Activated T-helper 2 cell treated with anti-CD3 and anti-CD28 coated beads, Interferon-gamma antibody, Interleukin-2, Interleukin-4, amounts not matched to agents 10 μg/mL and 5 μg/mL and 100 μg/mL, durations not matched to agents 14 hours and 24 hours and 36 hours (primary cell): ENCODE measurements at places on chromosomes 6 and 20. TPM values are rescaled to one million over a fixed set of nuclear protein-coding genes. Genes with fewer than 3 reads are reported as not detected.

The MOCS1 gene
- 1.2 and 1.6 TPM in 2 replicates for total RNA-seq

GRCh38 chr20:37317316-37317715, 27.9 kb downstream of the MANBAL start:
- peaks cover 26% of the 10 kb centered on the region for H3K36me3 ChIP-seq
- no peak for DNase-seq
- H3K27ac ChIP-seq, result peak overlapping the region; percentile 76

DNA sequence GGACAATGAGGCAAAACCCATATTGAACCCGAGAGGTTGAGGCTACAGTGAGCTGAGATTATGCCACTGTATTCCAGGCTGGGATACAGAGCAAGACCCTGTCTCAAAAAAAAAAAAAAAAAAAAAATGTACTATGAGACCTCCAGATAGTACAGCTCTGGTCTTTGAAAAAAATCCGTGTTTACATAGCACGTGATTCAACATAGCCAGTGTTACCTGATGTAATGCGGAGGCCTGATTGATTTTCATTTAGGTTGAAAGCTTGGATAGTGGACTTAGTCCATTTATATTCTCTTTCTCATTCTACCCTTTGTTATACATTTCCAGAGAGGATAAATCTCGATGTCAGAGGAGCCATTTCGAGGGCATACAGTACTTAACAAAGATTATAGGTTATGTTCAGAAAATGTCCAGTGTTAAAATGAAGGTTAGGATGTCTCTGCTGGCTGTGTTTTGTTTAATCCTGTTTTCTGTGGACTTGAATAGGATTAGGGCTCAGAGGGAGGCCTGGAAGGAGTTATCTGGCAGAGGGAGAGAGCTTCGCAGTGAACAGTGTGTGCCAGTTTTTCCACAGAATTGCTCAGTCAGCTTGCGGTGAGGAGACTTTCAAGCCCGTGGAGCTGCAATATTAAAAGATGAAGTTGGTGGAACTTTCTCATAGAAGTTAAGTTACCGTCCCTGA, 33.9 kb upstream of the BCLAF1 start:
- no peak for DNase-seq
- no peaks in the 10 kb centered on the region for H3K4me1 ChIP-seq
- H3K36me3 ChIP-seq, result no peaks in the 10 kb centered on the region
- no peak overlapping the region for H3K27ac ChIP-seq
- no peak overlapping the region for H3K4me3 ChIP-seq
- no peaks in the 10 kb centered on the region for H3K27me3 ChIP-seq

GRCh38 chr6:159753081-159753872, 8.6 kb upstream of the ACAT2 start:
- H3K4me3 ChIP-seq, result no peak overlapping the region
- DNase-seq, result no peak
- H3K27me3 ChIP-seq, result no peaks in the 10 kb centered on the region

DNA sequence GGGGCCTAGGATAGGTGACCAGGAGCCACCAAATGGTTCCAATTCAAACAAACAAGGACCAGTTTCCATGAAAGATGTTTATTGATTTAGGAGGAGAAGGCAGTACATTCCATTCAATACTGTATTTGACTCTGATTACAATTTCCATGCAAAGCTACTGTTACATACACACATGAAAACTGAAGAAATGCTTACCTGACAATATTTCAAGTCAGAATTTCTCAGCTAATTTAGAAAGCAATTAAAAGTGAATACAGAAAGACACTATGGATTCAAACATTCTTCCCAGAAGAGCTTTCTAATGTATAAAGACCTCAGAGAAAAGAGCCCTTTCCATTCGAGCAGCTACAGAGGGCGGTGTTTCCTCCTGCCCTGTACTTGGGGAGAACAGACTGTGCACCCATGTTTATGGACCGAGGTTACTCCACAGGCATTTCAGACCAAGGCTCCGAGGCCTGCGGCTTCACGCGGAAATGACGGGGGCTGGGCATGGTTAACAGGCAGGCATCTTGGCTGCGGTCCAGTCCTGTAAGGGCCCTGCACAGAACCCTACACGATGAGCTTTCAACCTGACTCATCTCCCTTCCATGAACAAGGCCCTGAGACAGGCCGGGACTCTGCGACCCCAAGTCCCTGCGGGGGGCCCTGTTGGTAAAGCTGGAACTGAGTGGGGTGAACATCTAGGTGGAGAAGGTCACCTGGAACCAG, 25.7 kb upstream of the TCFL5 start:
- H3K36me3 ChIP-seq, result peaks cover 58% of the 10 kb centered on the region
- no peaks in the 10 kb centered on the region for H3K27me3 ChIP-seq
- no peak for DNase-seq
- peak overlapping the region; percentile 33 for H3K27ac ChIP-seq
- peaks cover 10% of the 10 kb centered on the region for H3K4me1 ChIP-seq
